ENCODE measurements at places on chromosomes 7 and 10.

DNA sequence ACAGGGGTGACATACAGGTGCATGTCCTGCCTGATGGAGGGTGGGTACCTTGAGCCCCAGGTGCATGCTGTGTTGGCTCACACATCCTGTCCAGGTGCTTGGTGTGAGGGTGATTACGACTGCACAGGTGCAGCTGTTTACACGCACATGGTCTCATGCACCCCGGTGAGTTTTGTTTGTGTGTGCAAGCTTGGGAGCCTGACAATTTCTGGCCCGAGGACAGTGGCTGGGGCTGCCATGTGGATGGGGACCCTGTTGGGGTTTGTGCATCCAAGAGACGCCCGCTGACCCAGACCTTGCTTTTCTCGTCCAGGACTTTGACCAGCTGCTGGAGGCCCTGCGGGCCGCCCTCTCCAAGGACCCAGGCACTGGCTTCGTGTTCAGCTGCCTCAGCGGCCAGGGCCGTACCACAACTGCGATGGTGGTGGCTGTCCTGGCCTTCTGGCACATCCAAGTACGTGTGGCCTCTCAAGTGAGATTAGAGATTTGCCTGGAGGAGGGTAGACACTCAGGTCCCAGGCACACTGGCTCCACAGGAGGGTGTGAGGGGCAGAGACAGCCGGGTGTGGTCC lies 61.7 kb downstream of the PRF1 start:
- DNase-seq, result no peak

GRCh38 chr10:69065406-69066361 lies 22.2 kb upstream of the SRGN start:
- no peak for DNase-seq

DNA sequence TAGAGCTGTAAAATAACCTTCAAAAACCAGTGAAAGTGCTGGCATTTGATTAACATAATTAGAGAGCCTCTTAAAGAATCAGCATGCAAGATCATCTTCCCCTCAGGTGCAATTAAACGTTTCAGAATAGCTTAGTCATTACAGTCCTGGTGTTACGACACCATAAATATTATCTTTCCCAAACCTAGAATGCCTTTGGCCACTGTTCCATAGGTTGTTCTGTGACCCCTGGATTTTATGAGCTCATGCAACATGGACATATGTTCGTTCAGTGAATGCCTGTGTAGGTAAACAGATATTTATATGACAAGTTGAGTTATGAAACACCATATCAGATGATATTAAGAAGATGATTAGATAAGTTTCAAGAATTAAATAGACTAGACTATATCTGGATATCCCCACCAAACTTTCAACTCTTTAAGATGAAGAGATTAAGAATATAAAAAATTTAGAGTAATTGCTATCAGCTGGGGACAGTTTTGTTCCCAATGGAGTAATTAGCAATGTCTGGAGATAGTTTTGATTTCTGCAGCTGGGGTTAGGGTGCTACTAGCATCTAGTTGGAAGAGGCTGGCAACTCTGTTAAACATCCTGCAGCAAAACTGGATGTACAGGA lies 263.5 kb upstream of the DKK1 start:
- no peak for DNase-seq

DNA sequence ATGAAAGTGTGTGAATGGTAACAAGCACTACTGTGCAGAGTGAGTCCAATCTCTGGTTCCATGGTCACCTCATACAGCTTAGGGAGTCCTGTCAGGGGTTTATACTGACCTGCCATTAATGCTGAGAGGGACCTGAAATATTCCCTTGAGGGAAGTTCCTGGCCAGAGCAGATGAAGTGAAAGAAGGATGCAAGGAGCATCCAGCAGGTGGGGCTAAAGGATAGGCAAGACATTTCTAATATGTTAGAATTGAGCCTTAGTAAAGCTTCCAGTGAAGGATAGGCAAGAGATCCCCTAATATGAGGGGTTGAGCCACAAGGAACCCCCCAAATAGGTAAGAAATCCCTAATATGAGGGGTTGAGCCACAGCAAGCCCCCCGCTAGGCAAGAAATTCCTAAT lies 25.5 kb upstream of the FAM221A start:
- no peak for DNase-seq

DNA sequence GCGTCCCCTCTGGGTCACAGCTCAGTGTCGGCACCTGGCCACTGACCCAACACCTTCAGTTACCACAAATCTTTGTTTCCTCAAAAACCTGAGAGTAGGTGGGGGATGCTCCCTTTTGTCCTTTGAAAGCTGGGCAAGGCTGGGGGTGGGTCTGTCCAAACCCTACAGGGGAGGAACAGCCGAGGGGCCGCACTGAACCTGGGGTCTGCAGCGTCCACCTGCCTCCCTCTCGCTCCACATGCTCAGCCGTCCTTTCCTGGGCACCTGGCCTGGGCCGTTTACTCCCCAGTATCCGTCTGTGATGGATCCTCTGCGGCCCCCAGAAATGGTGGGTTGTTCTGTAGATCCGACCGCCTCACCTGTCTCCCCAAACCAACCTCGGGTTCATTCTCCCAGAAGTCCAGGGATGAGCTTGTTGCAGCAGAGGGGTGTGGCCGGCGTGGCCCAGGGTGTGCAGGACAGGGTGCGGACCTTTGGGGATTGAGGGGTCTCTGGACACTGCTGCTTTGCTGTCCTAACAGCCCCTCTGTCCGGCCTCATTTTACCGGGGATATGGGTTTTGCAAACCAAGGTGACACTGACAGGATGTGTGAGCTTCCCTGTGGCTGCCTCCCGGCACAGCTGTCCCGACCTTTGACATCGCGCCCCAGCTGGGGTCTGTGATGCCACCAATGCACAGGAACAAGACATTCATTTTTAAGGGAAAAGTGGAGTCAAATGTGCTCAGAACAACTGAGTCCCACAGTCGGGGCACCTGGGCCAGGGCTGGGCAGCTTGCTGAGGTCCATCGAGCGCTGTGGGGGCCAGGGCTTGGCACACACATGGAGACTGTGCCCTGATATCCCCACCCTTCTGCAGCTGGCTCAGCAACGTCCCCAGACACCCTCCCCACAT lies 115.9 kb downstream of the VIPR2 start:
- DNase-seq, result peak; percentile 18

- no peak for DNase-seq
Measured at GRCh38 chr10:30542001-30542894, 87.3 kb downstream of the LYZL2 start.

GRCh38 chr10:69202332-69202731 lies 17.8 kb upstream of the HKDC1 start:
- no peak for DNase-seq

DNA sequence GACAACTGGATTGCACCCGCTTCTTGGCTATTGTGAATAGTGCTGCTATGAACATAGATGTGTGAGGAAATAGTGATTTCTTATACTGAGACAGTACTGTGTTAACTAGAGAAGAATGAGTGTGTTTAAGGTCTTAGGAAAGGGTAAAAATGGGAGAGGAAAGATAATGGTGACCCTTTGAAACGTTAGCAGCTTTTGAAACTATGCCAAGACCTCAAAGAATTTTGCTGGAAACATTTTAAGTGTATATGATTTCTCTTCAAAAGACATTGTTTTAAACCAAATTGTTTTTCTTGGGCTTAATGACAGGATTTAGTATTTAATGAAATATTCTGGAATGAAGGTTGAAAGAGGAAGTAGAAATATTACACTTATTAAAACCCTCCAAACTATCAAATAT lies 100.8 kb upstream of the ARHGAP21 start:
- DNase-seq, result no peak

DNA sequence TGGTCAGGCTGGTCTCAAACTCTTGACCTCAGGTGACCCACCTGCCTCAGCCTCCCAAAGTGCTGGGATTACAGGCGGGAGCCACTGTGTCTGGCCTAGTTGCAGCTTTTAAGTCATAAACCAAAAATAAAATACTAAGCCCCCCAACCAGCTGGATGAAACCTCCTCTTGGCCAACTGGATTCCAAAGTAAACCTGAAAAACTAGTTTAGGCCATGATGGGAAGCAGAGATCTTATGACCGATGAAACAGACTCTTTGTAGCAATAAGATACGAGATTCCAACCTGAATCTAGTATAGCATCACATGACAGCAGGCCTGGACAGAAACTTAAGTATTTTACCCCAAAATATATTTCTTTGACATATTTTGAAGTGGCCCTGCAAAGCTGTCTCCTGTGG lies 9.1 kb upstream of the MCM10 start:
- no peak for DNase-seq

GRCh38 chr10:115335366-115335765 lies 242.2 kb downstream of the ATRNL1 start:
- no peak for DNase-seq

- no peak for DNase-seq
Measured at GRCh38 chr10:44369854-44370253, 15.0 kb downstream of the CXCL12 start.

- no peak for DNase-seq
Measured at GRCh38 chr10:62885684-62886461, 69.7 kb upstream of the EGR2 start.

DNA sequence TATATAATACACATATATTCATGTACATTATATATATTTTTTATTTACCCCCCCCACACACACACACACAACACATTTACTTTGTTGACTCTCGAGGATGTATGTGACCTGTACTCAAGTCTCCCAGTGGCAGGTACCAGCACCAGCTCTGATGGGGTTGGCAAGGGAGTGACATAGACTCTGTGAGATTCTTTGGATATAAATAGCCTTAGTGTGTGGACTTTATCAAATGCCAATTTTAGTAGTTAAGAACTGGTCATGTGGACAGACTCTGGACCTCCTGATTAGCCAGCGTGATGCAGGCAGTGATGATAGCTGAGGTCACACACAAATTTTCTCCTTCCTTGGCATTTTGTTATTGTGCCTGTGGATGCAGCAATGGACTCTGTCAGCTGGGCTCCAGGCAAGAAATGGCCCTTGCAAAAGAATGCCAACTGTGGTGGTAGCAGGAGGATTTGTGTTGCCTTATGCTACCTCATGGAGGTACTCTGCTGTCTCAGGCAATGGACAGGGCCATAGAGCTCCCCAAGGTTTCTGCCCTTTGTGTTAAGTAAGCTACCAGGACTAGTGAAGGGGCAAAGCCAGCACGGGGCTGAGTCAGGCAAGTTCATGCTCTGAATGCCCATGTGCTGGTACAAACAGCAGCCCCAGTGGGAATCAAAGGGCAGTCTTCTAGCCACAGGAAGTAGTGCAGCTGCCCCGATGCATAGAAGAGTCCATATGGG lies 224.6 kb upstream of the ZWINT start:
- no peak for DNase-seq

GRCh38 chr7:972110-972509 lies 3.2 kb downstream of the COX19 start:
- no peak for DNase-seq

GRCh38 chr7:7944619-7945282 lies 23.8 kb upstream of the GLCCI1 start:
- no peak for DNase-seq

- no peak for DNase-seq
Measured at GRCh38 chr7:115910541-115911164, 119.9 kb downstream of the TFEC start.

DNA sequence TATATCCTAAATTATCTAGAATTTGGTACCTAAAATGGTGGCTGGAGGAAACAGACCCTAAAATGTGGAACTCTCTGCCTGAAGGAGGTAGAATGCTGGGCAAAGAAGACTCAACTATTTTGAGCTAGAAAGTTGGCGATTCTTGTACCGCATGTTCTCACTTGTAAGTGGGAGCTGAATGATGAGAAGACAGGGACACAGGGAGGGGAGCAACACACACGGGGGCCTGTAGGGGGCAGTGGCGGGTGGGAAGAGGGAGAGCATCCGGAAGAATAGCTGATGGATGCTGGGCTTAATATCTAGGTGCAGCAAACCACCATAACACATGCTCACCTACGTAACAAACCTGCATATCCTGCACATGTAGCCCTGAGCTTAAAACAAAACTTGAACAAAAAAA lies 250.6 kb downstream of the CALN1 start:
- DNase-seq, result no peak

GRCh38 chr7:110909117-110909516 lies 181.8 kb upstream of the LRRN3 start:
- DNase-seq, result no peak

DNA sequence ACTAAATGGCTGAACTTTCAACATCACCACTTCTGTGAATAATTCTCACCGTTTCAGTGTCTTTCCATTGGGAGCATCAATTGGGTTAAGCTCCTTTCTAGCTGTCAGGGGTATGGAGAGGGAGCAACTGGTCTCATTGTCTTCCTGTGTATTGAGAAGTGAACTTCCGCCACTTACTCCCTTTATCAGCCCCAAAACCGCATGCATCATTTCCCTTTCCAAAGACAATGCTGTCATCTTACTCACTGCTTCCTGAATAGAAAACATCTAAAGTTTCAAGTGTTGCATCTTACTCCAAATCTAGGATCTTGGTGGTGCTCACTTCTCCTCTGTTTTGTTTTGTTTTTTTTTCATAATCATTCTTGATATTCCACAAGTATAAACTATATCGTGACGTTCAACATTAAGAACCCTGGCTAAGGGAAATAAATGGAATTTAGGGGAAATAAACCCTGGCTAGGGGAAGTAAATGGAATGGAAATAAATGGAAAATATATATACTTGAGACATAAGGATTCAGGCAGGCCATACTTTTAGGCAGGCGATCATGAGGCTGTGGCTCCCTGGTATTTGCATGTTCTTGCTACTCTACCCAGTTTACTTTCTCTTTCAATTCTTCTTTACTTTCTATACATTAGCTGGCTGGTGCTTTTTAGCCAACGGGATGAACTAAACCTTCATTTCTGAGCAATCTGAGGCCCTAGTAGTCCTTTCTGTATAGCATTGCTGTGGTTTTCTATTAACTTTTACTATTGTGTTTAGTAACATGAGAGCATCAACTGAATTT lies 371.9 kb downstream of the BMPER start:
- DNase-seq, result no peak

- no peak for DNase-seq
Measured at GRCh38 chr10:127153181-127153580, 43.2 kb downstream of the INSYN2A start.

GRCh38 chr7:40761762-40762560 lies 627.2 kb downstream of the SUGCT start:
- no peak for DNase-seq

DNA sequence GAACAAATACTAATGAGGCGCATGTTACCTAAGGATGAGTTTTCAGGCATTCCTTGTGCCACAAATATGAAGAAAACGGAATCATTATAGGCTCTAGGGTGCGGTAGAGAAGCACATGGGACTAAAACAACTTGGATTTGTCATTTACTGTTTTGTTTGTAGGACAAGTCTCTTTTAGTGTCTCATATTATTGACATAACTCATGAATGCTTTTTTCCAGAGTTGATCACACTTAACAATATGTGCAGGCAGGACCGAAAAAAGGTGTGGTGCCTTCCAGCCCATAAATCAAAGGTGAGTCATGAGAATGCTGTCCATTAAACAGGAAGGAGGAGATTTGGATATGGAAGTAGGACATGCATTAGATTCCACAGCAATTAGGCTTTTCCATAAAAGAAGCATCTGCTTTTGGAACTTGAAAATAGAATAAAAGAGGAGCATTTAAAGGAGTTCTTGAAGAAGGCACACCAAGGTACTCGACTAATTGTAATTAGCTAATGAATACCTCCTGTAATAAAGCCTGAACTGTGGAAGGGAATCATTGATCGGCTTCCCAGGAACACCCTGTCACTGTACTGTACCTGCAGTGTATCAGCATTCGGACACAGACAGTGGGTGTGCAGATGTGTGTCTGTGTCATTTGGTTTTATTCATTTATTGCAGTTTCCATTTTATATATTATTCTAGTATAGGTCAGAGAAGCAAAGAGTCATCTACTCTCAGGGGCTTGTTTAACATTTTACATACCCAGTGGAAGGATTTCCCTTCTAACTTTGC lies 119.7 kb upstream of the KLF14 start:
- DNase-seq, result no peak
